GM23338 (cell line): ENCODE measurements at places on chromosomes 4 and X. TPM values are rescaled to one million over a fixed set of nuclear protein-coding genes. Genes with fewer than 3 reads are reported as not detected.

The ADRA2C gene
- 3.0 and 4.1 TPM in 2 replicates for polyA plus RNA-seq

The DCAF8L2 gene
- not detected in 2 replicates for polyA plus RNA-seq

The AADAT gene
- polyA plus RNA-seq = 6.2 and 6.9 TPM in 2 replicates

The NPNT gene
- 1.4 and 1.9 TPM in 2 replicates for polyA plus RNA-seq

The PPBP gene
- 0.50 TPM in 1 of 2 replicates, not detected in the other for polyA plus RNA-seq
